ENCODE measurements at places on chromosomes 4 and X. TPM values are rescaled to one million over a fixed set of nuclear protein-coding genes. Genes with fewer than 3 reads are reported as not detected.

DNA sequence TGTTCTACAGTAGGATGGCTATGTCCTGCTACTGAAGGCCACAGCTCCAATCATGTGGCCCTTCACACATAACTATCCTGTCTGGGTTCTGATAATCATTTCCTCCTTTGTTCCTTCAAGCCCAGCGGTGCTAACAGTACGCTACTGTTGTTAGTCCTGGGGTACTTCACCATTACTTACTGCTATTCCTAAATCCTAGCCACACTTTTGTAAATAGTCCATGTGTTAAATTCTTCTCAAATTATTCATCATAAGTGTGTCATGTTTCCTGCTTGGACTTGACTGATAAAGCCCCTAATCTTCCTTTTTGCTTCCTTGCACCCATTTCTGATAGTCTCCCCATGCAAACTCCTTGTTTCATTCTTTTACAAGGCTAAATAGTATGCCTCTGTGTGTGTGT, 332.6 kb downstream of the FGF13 start:
- no peak for DNase-seq

- peak; percentile 84 for DNase-seq
These were observed 886 bp upstream of the NDST3 start for GRCh38 chr4:118033148-118034052.

DNA sequence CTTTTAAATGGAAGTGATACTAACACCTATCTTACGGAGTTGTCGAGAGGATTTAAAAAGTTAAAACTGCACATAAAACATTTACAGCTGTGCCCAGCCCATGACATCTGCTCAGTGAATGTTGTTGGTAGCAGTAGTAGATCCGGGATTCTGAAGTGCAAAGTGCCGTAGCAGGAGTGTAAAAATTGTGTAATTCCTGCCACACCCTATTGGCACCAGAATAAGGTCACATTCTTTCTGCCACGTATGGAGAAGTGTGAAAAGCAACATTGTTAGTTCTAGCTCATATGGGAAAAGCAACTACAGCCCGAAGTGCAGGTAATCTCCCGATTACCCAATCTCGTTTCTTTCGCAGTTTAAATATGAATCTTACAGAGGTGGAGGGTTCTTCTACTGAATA, 31.2 kb downstream of the PRIMPOL start:
- no peak for DNase-seq

DNA sequence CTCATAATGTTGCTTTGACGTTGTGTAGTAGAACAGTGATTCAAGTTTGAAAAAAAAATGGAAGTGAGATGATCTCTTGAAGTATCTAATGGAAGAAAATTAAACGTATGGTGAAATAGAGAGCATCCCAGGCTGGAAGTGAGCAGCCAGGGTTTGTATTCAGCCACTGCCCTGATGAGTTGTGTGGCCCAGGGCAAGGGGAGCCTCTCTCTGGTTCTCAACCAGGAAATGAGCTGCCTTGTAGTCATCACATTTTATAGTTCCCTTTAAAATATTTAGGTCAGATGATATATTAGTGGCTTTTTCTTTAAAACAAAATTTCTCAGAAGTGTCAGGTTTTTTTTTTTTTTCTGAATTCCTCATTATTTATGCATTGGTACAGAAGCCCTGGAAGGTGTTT, 150.3 kb downstream of the GPAT3 start:
- DNase-seq = no peak

GRCh38 chr4:4268776-4269175, 20.8 kb upstream of the TMEM128 start:
- no peak for DNase-seq

GRCh38 chr4:13543032-13543838, 1.1 kb downstream of the NKX3-2 start:
- DNase-seq = no peak

DNA sequence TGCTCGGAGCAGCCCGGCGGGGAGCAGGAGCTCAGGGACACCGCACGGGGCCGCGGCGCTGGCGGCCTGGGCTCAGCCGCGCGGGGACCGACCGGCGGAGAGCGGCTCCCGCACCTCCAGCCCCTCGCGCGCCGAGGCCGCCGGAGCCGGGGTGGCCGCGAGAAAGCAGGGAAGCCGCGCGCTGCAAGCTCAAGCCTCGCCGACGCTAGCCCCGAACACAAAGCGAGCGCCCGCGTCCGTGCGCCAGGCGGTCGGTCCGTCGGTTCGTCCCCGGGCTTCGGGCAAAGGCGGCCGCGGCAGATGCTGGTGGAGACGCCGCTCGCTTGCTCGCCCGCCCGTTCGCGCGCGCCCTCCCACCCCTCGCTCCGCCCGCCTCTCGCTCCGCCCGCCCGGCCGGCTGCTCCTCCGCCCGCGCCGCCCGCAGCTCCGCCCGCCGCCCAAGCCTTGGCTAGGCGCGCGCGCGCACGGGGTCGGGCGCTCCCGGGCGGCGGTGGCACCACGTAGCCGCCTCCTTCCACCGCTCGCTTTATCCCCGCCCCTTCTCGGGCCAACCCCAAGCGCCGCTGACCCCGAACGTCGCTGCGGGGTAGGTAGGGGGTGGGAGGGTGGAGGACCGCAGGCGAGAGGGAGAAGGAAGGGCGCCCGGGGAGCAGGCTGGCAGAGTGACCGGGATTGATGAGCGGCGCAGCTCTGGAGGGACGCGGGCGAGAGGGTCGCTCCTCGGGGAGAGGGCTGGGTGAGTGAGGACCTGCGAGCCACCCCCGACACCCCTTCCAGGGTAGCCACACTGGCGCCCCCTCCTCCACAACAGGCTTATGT, at the start of gene TSPAN5:
Gene TSPAN5 (minus strand): TSS at position 325 of the 819 bp plus-strand sequence.
- peak; percentile 47 for DNase-seq

DNA sequence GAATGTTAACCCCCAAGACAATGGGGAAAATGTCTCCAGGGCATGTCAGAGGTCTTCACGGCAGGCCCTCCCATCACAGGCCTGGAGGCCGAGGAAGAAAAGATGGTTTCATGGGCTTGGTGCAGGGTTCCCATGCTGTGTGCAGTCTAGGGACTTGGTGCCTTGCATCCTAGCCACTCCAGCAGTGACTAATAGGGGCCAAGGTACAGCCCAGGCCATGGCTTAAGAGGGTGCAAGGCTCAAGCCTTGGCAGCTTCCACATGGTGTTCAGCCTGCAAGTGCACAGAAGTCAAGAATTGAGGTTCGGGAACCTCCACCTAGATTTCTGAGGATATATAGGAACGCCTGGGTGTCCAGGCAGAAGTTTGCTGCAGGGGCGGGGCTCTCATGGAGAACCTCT, 50.6 kb downstream of the BMP3 start:
- DNase-seq = no peak

- no peak for DNase-seq
These were observed 53.9 kb upstream of the TET2 start for GRCh38 chr4:105092768-105093167.

DNA sequence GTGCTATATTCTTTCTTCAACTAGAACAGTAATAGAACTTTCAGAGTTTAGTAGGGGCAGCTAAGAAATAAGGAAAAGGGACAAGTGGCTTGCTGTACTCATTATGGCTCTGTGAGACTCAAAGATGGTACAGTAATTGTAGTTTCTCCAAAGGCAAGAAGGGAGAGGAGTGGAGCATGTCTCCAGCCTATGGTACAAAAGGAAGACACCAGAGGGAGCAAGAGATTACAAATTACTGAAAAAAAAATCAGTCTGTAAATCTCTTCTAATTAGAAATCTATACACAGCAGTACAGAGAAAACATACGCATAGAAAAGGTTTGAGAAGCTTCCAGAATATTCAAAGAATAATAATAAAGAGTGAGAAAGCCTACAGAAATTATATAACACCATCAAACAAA, 61.4 kb downstream of the KLHL4 start:
- no peak for DNase-seq

DNA sequence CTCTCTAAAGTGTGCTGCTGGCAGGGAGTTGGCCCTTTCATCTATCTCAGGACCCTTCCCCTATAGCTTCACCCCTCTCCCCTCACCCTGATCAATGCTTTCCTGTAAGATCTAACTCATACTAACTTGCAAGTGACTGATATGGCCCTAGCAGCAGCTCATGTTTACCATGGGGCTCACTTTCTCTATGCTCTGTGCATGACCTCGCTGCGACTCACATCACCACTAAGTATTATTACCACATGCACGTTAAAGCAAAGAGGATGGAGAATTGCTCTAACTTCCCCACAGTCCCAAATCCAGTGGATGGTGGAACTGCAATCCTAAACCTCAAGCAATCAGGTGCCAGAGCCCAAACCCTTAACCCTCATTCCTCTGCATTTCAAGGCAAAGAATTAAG, 626.6 kb downstream of the MID1IP1 start:
- DNase-seq = no peak

DNA sequence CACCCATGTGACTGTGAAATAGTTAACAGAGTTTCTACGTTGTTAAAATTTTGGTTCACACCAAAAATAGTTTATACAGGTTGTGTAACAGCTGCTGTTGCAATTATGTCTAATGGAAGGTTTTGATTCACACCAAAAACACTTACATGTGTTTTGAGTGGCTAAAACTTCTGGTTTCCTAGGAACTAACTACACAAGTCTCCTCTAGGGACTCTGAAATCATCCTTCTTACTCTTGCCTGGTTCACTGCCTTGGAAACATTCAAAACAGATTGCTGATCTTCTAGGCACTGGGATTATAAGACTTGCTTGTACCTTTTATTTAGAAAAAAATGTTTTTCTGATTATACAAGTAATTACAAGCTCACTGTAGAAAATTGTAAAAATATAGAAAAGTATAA, 14.9 kb upstream of the MORC4 start:
- DNase-seq = no peak

- no peak for DNase-seq
These were observed 188.0 kb upstream of the PGRMC2 start for GRCh38 chr4:128475597-128475996.

- no peak for DNase-seq
These were observed 1240.2 kb downstream of the FAM133A start for GRCh38 chrX:94914235-94914634.

DNA sequence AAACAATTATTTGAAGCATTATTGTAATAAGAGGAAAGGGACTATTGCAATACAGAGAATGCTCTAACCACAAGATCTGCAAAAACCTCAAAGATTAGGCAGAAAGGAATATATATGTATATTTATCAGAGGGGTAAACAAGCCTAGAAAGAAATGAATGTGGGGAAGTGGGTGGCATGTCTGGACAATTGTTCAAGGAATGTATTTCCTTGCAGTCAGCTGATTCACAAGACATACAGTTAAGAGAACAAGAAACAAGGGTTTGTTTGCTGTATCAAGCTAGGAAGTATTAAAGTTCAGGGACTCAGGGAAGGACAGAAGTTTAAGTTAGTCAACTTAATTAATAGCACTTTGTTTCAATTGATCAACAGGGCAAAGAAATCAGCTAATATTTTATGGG, 514.7 kb downstream of the CENPC start:
- no peak for DNase-seq

DNA sequence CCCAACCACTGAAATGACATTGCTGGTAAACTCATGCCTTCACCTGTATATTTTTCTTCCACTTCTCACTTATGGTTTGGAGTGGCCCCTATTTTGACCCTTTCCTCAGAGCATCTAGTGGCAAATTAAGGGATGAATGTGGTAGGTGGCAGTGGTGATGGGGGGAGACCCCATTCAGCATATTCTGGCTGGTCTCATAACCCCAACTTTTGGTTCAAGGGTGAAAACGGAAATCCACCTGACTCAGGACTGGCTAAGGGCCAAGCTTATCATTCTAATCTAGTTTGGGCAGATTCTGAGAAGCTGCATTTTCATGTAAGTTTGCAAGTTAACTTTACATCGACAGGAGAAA, 47.0 kb upstream of the NSUN7 start:
- no peak for DNase-seq

GRCh38 chr4:7771541-7772507, 167.8 kb downstream of the AFAP1 start:
- no peak for DNase-seq

DNA sequence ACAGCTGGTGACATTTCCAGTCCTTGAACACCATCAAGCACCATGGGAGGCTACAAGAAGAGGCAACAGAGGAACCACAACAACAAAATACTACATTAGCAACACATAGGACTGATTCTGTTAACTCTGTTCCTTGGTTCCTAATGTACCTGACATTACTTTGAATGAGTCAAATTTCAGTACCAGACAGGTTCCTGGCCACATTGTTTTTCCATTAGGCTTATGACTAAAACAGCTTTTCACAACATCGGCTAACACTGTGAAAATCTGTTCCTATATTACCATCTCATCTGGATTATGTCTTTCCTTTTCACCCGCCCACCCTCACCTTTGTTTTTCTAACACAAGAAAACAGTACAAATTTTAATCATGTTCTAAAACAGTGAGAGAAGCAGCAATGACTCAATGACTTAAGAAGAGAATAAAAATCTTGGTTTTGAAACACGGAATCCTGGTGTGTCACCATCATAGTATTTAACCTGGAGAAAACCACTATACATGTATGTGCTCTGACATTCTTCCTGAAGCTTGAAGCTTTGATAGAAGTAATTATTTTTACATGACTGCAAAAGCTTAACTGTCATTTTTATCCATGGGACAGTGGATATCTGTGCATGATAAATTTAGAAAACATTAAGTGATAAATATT, 143.9 kb downstream of the SCFD2 start:
- DNase-seq = no peak

GRCh38 chr4:72665171-72665968, 96.3 kb upstream of the ADAMTS3 start:
- no peak for DNase-seq

DNA sequence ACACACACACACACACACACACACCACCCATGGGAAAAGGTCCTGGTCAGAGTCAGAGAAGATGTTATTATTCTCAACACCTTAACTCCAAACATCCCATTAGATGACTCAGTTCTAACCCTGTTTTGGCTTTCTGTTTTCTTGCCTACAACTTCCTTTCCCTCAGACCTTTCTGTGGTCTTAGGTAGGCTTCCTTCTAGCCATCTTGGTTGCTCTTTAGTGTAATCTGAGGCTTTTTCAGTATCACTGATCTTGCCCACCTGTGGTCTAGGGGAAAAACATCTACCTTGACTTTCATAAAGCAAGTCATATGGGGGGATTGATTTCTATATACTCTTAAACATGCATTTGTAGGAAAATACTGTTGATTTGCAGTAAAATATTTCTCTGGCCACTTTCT, 56.9 kb downstream of the ATG4A start:
- DNase-seq = no peak

DNA sequence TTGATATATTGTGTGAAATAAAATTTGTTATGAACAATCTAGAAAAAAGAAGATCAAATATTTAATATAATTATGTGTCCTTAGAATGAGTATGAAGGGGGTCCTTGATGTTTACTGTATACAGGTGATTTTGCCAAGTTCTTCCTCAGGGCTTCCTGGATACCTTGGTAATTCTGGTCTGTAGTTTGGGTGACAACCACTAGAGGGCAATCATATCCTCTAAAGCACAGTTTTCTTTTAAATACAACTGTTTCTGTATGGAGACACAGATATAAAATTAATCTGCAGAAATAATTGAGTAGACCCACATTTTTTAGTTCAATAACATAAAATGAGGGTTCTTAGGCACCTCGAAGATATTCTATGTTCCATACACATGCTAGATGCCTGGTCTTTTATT, 157.7 kb downstream of the SPANXN1 start:
- peak; percentile 45 for DNase-seq

GRCh38 chrX:53494436-53494835, 60.3 kb upstream of the HSD17B10 start:
- no peak for DNase-seq

PRKG2 gene
- total RNA-seq = 3.3 TPM

SRPX gene
- 41.8 TPM for total RNA-seq

BGN gene
- 68.0 TPM for total RNA-seq

APOOL gene
- 20.8 TPM for total RNA-seq

VEGFD gene
- 0.40 TPM for total RNA-seq

TMEM144 gene
- 16.3 TPM for total RNA-seq

PCYT1B gene
- 13.0 TPM for total RNA-seq

RNF212 gene
- 7.5 TPM for total RNA-seq

GJB1 gene
- 5.3 TPM for total RNA-seq

MAGEC2 gene
- not detected for total RNA-seq

LRP2BP gene
- total RNA-seq = 8.0 TPM
